ENCODE measurements at places on chromosomes 4 and X.
A peak's percentile ranks its signal among the peaks of the same experiment; 100 is the strongest.

DNA sequence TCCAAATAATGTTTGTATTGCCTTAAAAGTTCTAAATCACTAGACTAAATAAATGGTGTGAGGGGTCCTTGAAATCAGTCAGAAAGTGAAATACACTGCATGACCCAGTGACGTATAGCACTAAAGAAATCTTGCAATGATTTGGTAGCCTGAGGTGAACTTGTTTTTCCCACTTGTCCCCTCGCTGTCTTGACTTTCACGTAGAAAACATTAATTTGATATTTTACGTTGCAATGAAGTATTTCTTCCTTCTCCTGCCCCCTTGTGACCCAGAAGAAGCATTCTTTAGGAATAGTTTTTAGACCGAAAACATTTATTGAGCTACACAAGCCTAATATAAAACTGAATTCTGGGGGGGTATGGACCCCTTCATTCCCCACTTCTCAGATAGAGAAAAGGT, 3.7 kb downstream of the KLB start:
- DNase-seq: peak; percentile 46

GRCh38 chr4:52071791-52072546, 20.9 kb downstream of the SPATA18 start:
- no peak for DNase-seq

- DNase-seq: peak; percentile 90
These were observed 76.3 kb upstream of the TRIM2 start for GRCh38 chr4:153127760-153128494.

GRCh38 chr4:155735496-155735895, 23.3 kb upstream of the GUCY1B1 start:
- no peak for DNase-seq

- DNase-seq: no peak
These were observed 41.9 kb upstream of the ETNPPL start for GRCh38 chr4:108804648-108805273.

DNA sequence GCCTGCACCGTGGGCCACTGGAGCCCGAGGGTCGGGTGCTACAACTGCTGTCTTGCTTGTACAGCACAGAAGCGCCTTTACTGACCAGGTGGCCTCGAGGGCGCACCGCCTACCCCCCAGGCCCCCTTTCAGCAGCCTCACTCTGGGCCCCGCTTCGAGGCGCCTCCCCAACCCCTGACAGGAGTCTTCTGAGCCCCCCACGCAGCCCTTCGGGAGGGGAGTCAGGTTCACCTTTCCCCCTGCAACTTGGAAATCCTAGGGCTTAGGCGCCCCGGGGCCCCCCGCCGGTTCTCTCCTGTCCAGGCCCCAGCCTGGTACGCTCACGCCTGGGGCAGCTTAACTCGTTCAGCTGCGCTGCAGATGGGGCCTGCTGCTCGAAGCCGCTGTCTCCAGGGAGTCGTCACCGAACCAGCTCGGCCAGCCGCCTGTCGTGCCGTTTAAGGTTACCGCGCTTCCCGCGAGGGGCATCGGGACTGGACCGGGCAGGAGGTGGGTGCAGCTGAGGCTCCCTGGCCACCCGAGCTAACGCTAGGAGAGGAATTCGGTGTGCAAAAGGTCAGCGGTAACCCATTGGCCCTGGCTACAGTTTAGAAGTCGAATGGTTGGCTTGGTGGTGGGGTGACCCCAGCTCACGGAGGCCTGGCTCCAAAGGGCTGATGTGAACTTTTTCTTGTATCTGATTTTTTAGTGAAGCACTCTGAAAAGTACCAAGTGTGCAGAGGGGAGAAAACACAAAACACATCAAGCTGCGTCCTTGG, 58.9 kb upstream of the BCOR start:
- no peak for DNase-seq

DNA sequence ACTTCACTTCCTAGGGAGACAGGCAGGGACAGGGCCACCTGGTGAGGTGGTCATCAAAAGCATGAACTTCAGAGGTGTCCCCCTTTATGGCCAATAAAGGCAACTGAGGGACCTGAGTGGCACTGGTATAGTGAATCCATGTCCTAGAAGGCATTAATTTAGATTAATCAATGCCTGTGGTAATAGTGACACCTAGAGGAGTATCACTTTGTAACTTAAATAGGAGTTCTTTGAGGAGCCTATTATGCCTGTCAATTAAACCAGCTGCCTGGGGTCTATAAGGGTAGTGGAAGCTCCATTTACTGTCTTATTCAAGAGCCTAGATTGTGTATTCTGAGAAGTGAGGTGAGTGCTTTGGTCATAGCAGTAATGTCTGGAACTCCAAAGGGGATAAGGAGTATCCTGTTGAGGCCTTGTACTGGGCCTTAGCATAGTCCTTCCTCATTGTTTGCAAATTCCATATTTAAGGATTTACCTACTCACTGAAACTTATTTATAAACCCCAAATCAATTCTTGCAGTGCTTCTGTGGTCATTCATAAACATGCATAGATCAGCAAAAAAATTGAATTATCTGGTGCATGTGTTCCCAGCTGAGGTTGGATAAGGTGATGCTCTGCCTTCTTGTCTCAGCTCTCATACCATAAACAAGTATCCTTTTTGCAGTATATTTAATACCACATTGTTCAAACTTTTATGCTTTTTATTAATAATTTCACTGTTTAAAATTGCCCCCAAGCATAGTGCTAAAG, 213.8 kb upstream of the RADX start:
- no peak for DNase-seq

- DNase-seq: no peak
These were observed 150.1 kb upstream of the NEIL3 start for GRCh38 chr4:177159600-177159999.

- no peak for DNase-seq
These were observed 961.8 kb upstream of the TENM3 start for GRCh38 chr4:181281451-181281850.

- DNase-seq: no peak
These were observed 192.7 kb downstream of the SPRY1 start for GRCh38 chr4:123589301-123589700.

GRCh38 chr4:78149751-78150542, 92.8 kb downstream of the FRAS1 start:
- DNase-seq: no peak
